ENCODE measurements at places on chromosomes 6 and 20.

DNA sequence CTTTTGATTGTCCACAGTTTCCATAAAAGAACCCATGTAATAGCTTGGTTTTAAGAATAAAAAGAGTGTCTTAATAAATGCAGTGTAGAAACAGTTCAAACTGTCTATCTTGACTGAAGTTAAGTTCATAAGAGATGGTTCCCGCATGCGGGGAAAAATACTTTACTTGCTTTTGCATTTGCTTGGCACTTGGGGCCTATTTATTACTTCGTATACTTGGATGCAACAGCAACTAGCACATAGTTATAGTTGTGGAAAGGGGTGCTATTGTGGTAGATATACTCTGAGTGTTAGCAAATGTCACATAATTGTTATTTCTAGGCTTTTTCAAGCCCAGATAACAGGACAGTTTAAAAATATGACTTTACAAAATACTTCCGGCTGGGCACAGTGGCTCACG lies 97.7 kb upstream of the HMGCLL1 start:
- no peak for DNase-seq

DNA sequence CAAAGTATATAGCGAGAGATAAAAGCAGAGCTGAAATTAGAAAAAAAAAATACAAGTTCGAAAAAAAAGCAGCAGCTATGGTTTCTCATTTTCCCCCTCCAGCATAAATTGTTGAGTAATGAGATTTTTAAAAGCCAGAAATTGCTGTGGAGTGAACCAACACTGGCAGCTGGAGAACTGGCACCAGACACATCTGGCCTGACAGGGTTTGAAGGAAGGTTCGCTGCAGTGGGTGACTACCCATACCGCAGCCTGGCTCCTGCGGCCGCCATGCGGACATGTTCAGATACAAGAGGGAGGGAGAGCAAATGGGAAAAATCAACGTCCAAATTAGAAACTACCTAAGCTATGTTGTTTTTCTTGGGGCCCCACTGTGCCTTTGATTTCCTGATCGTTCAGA lies 3.3 kb downstream of the APCDD1L start:
- DNase-seq: no peak

DNA sequence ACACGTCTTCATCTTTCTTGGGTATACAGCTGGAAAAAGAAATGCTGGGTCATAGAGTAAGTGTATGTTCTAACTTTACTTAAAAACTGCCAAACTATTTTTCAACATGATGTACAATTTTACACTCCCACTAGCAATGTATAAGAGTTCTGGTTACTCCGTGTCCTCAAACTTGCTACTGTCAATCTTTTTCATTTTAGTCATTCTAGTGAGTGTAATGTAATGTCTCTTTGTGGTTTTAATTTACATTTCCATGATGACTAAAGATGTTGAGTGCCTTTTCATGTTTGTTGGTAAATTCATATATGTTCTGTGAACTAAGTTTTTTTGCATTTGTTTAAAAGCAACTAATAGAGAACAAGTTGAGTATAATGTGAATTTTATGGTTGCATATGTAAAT lies 43.9 kb downstream of the ATG5 start:
- DNase-seq: no peak

DNA sequence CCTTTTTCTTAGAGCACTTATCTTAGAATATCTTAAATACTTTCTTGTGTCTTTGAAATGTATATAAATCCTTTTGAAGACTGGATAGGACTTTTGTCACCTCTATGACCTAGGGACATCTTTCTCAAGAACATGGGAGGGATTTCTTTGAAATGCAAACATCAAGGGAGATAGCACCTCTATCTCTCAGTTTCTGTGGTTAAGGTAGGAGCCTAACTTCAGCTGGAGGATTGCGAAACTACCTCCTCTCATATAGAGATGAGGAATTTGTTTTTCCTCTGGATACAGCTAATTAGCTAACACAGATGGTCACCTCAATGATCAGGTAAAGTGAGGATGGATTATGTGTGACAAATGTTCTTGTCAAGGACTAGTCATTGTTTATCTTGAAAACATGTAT lies 631.3 kb upstream of the IMPG1 start:
- no peak for DNase-seq

- no peak for DNase-seq
These were observed 257.7 kb downstream of the CDKAL1 start for GRCh38 chr6:20791944-20792343.

GRCh38 chr6:15498640-15499039 lies 164.2 kb downstream of the DTNBP1 start:
- DNase-seq: no peak

DNA sequence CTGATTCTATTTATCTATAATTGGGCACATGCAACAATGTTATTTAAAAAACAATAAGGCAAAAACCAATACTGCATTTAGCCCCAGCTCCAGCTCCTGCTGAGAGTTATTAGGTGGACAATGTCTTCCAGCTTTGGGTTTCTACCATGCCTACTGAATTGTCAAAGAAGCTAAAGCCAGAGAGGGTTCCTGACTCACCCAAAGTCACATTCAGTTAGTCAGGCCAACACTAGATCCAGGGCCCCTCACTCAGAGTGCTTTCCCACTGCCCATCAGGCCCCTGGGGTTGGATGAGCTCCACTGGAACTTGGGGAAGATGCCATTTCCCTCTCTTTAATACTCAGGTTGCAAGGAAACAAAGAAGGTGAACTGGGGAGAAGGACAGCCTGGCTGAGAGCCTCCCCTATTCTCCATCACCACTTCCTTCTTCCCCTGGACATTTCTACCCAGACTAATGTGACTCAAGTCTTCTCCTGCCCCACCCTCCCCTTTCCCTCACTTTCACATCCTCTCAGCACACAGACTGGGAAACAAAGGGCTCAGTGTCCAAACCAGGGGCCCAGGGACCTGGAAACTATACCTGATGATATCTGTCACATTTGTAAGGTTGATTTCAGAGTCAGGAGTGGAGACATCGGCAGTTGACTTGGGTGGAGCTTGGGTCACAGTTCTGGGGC lies 6.0 kb downstream of the TREM1 start:
- no peak for DNase-seq

DNA sequence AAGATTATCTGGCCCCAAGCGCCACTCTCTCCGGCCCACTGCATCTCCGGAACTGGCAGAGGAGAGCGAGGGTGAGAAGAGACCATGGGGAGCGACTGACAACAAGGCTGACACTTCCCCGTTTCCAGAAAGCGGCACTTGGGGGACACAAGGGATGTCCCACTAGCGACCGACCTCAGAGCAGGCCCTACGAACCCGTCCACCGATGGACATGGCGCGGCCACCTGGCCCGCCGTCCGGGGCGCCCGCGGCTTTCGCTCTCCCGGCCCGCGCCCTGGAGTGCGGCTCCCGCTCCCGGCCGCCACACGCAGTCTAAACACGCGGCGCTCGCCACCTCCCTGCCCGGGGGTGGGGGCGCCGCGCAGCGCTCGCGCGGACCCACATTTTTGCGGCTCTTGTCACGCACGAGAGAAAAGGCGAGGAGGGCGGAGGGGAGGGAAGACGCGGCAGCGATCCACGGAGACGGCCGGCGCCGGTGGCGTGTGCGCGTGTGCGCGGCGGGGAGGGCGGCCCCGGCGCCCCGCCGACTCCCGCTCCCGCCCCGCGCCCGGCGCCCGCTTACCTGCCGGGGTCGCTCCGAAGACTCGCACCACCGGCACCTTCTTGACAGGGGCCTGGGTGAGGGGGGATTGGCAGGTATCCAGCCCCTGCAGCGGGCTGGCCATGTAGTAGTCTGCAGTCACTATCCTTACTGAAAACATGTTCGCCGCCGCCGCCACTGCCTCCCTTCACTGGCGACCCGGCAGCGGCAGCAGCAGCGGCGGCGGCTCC lies 645 bp downstream of the REV3L start:
- no peak for DNase-seq

DNA sequence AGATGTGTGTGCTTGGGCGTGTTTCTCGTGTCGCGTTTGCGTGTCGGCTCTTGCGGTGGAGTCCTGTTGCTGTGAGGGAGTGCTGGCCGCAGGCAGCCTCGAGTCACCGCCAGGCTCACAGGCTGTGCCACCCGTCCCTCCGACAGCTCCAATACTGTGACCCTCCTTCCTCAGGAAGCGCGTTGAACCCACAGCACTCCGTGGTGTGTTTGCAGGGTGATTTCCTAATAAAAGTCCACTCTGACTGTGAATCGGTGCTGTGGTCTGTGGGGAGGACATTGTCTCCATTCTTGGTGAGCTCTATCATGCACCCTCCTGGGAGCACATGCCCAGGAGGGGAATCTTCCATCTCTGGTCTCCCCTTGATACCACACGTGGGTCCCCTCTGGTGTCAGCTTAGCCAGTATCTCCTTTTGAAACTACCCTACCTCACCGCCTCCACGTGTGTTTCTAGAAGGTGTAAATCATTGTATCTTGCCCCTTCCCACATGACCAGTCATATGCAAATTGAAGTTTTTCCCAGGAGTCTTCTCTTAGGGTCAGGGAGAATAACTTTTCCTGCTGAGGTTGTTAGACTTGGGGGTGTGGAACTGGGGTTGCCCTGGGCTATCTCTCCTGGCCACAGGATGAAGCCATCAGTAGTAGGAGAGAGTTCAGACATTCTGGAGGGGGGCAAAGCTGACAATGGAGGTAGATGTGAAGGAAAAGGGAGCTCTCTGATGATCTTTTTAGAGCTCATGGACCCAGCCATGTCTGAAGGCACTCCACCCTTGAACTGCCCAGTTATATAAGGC lies 13.3 kb upstream of the PCMTD2 start:
- no peak for DNase-seq

- DNase-seq: no peak
These were observed 3.5 kb upstream of the SLC44A4 start for GRCh38 chr6:31882344-31882743.

DNA sequence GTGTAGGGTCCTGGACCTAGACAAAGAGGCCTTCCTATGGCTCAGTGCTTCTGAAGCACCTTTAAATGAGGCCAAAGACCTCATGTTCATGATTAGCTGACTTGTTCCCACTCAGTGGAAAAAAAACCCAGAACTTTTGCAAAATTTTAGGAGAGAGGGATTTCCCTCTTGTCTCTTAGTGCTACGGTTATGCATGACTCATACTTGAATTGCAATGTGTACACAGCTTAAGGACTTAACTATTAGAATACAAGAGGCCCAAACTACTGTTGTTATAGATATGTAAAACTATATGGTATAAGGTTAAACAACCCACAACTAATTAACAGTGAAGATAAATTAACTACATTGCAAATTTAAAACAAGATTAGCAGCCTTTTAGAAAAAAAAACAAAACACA lies 32.3 kb upstream of the HLA-A start:
- DNase-seq: no peak

DNA sequence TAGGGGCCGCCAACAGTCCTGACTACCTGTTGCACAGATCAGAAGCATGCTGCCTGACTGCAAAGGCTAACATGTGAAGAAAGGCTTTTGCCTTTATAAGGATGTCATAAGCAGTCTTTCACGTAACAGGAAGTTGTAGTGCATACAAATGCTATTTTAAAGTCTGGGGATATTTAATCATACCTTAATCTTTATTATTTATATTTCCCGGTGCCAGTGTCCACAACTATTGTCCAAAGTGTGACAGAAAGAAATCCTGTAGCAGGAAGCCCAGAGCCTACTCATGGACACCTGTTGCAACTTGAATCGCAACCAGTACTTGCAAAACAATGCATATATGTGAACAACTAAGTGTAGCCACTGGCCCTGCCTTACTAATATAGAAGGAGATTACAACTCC lies 235.8 kb downstream of the ALDH8A1 start:
- no peak for DNase-seq

GRCh38 chr20:22456109-22456508 lies 128.3 kb downstream of the FOXA2 start:
- DNase-seq: no peak

DNA sequence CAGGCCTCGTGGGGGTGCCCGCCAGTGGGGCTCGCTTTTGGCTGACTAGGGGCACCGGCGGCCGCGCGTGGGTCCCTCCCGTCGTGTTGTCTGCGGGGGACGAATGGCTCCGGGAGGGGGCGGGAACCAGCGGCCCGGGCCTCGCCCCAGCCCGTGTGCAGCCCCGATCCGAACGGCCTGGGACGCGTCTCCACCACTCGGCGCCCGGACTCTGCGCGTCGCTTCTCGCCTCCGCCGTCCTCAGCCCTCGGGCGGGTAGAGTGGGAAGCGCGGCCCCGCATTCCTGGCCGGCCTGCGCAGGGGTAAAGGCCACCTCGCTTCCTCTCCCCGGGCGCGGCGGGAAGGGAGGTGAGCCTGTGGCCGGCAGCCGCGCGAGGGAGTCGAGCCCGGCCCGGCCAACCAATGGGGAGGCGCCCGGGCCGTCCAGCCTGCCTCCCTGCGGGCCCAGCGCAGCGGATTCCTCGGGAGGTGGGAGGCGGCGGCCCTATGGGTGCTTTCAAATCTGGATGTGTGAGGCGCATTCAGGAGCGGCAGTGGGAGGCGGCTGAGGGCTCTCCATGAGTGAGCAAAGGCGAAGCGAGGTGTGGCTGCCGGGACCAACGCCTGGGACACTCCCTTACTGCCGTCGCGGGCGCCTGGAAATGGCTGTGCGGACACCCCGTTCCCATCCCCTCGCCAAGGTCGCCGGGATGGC lies 1.1 kb upstream of the ZBTB46 start:
- no peak for DNase-seq

DNA sequence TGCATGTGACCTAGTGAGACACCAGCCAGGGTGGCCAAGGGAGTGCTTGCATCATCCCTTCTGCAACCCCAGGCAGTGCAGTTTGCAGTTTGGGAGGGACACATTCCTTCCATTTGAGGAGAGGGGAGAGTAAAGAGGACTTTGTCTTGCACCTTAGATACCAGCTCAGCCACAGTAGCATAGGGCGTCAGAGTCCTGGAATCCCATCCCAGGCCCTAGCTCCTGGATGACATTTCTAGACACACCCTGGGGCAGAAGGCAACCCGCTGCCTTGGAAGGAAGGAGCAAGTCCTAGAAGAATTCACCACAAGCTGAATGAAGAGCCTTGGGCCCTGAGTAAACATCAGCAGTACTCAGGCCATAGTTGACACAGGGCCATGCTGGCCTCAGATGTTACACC lies 680.4 kb upstream of the IMPG1 start:
- no peak for DNase-seq

- no peak for DNase-seq
These were observed 859.4 kb downstream of the MAFB start for GRCh38 chr20:39829661-39830060.

- no peak for DNase-seq
These were observed 104.0 kb upstream of the PRSS16 start for GRCh38 chr6:27143474-27144026.

GRCh38 chr20:5020760-5021159 lies 19.4 kb upstream of the SLC23A2 start:
- DNase-seq: no peak
